ENCODE measurements at places on chromosomes 6 and 20.

DNA sequence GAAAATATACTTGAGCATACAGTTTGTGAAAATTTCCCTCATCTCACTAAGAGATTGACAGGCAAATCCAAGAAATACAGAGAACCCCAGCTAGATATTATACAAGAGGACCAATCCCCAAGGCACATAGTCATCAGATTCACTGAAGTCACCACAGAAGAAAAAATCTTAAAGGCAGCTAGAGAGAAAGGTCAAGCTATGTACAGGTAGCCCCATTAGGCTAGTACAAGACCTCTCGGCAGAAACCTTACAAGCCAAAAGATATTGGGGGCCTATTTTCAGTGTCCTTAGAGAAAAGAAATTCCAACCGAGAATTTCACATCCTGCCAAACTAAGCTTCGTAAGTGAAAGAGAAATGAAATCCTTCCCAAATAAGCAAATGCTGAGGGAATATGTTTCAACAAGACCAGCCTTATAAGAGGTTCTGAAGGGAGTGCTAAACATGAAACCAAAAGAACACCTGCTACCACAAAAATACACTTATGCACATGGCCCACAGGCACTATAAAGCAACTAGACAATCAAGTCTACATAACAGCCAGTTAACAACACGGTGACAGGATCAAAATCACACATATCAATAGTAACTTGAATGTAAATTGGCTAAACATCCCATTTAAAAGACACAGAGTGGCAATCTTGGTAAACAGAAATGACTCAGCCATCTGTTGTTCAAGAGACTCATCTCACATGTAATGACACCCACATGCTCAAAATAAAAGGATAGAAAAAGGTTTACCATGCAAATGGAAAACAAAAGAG is 96.3 kb downstream of the FHL5 start:
- DNase-seq, result no peak

- DNase-seq, result no peak
Observed at GRCh38 chr20:4090756-4091489, 75.6 kb upstream of the RNF24 start.

- peak; percentile 85 for DNase-seq
Observed at GRCh38 chr6:42661540-42662153, 60.8 kb downstream of the PRPH2 start.

DNA sequence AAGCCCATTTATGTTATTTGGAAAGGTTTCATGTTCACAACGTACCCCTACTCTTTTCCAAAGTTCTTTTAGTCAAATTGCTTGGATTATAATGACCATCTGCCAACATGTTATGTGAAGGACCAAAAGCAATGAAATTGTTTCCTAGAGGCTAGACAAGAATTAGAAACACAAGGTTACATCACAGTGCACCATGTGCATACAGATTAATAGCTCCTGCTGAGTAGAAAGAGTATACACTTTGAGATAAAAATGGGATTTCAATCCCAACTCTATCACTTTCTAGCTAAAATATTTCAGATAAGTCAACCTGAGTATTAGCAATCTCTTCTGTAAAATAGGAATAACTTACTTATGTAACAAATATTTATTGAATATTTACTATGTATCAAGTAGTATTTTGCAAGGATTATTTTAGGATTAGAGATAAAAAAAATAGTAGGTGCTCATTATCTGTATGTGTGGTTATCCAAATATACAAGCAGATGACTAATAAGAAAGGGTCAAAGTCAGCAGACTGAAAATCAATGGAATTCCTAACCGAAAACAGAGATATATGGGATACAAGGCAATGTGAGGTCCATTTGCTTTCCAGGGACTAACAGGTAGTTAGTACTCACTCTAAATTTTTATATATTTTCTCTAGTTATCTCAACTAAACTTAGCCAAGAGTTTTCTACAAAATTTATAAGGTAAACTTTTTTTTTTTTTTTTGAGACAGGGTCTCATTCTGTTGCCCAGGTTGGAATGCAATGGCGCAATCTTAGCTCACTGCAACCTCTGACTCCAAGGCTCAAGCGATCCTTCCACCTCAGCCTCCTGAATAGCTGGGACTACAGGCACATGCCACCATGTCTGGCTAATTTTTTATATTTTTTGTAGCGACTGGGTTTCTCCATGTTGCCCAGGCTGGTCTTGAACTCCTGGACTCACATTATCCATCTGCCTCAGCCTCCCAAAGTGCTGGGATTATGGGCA is 127.7 kb downstream of the PDSS2 start:
- no peak for DNase-seq

- DNase-seq, result no peak
Observed at GRCh38 chr20:46700481-46700880, 9.0 kb upstream of the SLC2A10 start.

- DNase-seq, result no peak
Observed at GRCh38 chr20:32907886-32908285, 49.2 kb downstream of the EFCAB8 start.

DNA sequence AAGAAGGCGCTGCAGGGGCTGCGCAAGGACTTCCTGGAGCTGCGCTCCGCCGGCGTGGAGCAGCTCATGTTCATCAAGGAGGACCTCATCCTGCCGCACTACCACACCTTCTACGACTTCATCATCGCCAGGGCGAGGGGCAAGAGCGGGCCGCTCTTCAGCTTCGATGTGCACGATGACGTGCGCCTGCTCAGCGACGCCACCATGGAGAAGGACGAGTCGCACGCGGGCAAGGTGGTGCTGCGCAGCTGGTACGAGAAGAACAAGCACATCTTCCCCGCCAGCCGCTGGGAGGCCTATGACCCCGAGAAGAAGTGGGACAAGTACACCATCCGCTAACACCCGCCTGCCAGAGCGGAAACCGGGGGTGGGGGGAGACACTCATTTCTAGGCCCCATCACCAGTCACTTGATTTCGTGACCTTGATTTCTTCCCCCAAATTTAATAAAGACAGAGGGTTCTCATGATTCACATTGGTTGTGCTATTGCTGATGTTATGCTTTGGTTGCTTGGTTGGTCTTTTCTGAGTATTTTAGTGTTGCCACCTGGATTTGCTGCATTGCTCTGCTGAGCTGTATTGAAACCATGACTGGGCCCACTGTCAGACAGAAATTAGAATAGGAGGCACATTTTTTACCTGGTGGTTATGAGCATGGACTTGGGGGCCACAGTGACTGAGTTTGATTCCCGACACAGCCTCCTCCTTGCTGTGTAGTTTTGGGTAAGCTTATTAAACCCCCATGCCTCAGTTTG is 1.5 kb downstream of the FAM50B start:
- no peak for DNase-seq

GRCh38 chr6:81950877-81951276 is 198.4 kb upstream of the TENT5A start:
- DNase-seq, result no peak

- DNase-seq, result no peak
Observed at GRCh38 chr6:158804207-158804606, 15.0 kb downstream of the EZR start.

DNA sequence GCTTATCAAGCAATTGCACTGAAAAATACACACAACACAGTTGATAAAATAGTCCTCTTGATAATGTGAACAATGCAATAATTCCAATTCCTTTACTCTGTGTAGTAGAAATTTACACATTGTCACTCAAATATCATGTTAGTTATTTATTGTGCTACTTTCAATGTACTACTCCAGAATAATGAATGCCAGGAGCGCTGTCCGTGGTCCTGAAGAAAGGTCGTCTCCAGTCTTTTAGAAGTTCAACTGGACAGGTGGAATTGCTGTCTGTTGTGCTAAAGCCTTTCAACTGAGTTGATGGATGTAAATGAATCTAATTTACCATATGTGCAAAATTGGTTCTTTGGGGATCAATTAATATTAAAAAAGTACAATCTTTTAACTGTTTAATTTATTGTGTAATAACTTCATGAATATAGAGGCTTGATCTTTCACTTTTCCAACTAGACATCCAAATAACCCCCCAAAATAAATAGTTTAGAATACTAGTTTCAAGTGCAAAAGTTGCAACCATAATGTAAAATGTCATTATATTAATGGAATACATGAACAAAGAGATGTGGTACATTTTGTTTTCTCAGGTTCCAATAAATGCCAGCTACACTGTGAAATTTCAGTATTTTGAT is 3.2 kb downstream of the GRIK2 start:
- DNase-seq, result peak; percentile 71

DNA sequence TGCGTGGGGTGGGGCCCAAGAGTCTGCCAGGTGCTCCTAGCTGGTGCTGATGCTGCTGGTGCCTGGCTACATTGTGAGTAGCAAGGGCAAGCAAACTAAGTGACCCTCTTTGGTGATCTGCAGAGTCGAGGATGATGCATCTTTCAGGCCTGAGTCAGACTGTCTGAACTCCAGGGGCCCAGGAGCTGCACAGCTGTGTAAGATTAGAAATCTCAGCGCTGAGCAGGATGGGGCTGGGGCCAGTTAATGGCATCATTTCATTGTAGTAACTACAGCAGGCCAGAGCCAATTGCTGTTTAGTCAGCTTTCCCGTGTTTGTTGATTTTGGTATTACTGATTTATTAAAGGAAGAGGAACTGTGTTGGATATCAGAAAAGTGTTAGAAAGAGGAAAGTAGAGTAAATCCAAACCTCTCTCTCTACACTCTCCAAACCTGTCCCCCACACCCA is 365.2 kb downstream of the PAX1 start:
- no peak for DNase-seq

DNA sequence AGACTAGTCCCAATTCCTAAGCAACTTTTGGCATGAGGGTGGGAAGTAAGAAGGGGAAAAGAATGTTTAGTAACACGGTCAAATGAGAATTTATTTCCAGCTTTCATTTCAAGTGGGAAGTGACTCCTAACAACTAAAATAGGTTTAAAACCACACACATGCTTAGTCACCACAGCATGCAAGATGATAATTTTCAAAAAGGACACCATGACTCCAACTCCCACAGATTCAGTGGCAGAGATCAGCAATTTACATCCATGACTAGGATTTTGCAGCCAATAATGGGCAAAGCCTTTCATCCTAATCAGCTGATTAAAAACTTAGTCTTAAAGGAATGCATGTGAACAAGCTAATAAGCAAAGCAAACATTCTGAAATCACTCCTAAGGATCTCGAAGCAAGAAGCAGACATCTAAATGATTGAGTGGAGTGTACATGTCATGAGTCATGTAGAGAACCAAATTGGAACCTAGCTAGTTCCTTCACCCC is 48.1 kb upstream of the GCLC start:
- DNase-seq, result no peak

GRCh38 chr20:21272679-21273078 is 30.5 kb upstream of the XRN2 start:
- DNase-seq, result no peak

DNA sequence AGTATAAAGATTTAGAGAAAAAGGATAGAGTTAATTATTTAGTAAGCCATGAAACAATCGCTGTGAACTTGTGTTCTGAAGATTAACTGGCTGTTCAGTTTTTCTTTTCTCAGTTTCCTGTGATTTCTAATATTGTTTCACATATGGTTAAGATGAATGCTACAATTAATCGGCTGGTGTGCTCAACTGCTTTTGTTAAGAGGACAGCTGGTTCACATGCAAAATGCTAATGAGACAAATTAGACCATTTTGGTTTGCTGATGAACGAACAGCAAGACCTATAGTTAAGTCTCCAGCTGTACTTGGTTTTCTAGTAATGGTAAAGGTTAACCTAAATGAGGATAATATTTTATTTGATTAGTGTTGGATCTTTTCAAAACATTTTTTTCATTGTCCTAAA is 10.8 kb upstream of the NHSL1 start:
- DNase-seq, result no peak

GRCh38 chr6:146961831-146962230 is 242.4 kb upstream of the STXBP5 start:
- DNase-seq, result no peak

GRCh38 chr6:142412658-142413057 is 110.9 kb downstream of the ADGRG6 start:
- DNase-seq, result no peak

- peak; percentile 16 for DNase-seq
Observed at GRCh38 chr20:24950128-24950835, 1.2 kb downstream of the CST7 start.

DNA sequence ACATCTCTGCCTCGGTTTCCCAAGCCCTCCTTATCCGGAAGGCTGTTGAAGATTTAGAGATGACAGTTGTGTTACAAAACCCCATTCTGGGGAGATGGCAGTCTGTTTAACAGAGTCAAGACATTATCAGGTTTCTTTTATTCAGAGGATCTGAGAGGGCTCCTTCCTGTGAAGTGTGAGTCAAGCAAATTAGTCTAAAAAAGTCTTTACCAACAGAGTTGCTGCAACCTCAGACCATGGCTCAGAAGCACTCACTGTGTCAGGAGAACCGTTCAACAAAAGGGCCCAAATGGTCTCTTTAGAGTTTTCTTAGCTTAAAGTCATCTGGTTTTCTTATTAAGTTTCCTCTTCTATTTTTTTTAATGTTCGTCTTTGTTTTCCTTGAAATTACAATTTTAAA is 717.8 kb downstream of the EPM2A start:
- DNase-seq, result no peak

GRCh38 chr6:52509281-52510212 is 67.3 kb downstream of the TRAM2 start:
- no peak for DNase-seq

GRCh38 chr6:87697581-87698546 is 4.2 kb downstream of the AKIRIN2 start:
- DNase-seq, result no peak

DNA sequence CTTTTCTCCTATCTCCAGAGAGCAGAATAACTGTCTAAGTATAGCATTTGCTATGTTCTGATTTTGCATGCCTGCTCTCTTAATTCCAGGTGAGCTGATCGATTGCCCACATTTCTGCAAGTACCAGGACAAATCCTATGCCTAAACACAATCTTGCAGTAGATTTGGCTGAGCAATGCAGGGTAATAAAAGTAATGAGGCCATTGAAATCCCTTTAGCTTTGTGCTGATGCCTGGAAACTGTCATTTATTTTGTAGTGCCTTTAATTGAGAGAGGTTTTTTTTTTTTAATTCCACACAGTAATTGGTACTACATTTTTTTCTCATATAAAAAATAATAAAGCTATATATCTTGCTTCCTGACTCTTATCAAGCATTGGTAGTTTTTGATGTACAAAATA is 252.3 kb downstream of the NKAIN2 start:
- DNase-seq, result no peak

DNA sequence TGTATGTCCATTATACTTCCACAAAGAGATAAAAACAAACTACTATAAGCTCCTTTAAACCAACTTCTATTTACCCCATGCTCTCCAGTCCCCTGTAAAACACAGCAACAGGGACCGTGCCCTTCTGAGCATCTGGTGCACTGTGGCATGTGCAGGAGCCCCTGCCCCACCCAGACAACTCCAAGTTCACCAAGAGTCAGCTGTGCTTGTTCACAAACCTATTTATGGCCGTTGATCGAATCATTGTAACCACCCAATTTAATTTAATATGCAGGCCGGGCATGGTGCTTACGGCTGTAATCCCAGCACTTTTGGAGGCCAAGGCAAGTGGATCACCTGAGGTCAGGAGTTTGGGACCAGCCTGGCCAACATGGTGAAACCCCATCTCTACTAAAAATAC is 13.7 kb upstream of the BLCAP start:
- DNase-seq, result no peak

GRCh38 chr6:98669371-98669770 is 165.0 kb upstream of the POU3F2 start:
- no peak for DNase-seq

All from colonic mucosa (tissue), 4 donors.